Stromal cell of bone marrow (primary cell): ENCODE measurements at places on chromosomes 11 and 22.

GRCh38 chr11:118690553-118691304 lies 11.3 kb upstream of the TREH start:
- no peak for DNase-seq

GRCh38 chr22:35154937-35155387 lies 89.0 kb downstream of the ISX start:
- peak; percentile 26 for DNase-seq

GRCh38 chr11:42870480-42870879 lies 441.3 kb upstream of the API5 start:
- no peak for DNase-seq

GRCh38 chr11:62104816-62105653 lies 18.8 kb upstream of the INCENP start:
- peak; percentile 89 for DNase-seq

DNA sequence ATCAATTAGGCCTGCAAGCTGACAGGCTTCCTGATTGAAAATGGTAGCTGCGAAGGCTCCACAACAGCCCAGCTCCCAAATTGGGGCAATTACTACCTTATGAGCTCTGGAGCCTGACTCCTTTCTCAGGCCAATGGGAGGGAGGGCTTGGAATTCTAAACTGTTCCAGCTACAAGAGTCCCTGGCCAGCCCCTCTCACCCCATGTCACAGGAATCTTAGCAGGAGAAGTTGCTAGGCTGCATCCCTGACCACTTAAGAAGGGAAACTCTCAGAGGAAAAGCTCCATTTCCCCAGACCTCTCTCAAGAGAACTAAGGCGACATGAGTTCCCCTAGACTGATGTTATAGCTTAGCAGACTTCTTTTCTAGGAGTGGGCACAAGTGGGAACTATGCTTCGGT lies 4.9 kb downstream of the LRP4 start:
- DNase-seq: no peak

GRCh38 chr11:111302298-111302697 lies 4.0 kb downstream of the POU2AF3 start:
- DNase-seq: no peak

GRCh38 chr11:34631737-34632104 lies 10.8 kb downstream of the EHF start:
- no peak for DNase-seq

DNA sequence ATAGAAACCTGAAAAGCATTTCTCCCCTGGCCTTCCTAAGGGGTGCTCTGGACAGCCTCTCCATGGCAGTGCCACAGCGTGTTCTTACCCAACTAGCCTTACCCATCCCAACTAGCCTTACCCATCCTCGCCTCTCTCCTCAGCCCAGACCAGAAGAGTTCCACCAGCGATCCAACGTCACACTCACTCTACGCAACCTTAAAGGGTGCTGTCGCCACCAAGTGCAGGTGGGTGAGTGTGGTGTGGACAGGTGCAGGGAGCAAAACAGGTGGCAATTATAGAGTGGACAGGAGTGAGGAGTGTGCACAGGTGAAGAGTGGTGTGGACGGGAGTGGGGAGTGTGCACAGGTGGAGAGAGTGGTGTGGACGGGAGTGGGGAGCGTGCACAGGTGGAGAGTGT lies 17.8 kb downstream of the TMEM121B start:
- DNase-seq: no peak

- no peak for DNase-seq
Measured at GRCh38 chr22:43628250-43628649, 183.9 kb downstream of the EFCAB6 start.

GRCh38 chr22:31584804-31585160 lies 77.2 kb downstream of the PISD start:
- no peak for DNase-seq

- DNase-seq: no peak
Measured at GRCh38 chr22:36923131-36923788, 9.8 kb downstream of the CSF2RB start.

GRCh38 chr11:11141065-11141464 lies 212.0 kb downstream of the CSNK2A3 start:
- peak; percentile 9 for DNase-seq

DNA sequence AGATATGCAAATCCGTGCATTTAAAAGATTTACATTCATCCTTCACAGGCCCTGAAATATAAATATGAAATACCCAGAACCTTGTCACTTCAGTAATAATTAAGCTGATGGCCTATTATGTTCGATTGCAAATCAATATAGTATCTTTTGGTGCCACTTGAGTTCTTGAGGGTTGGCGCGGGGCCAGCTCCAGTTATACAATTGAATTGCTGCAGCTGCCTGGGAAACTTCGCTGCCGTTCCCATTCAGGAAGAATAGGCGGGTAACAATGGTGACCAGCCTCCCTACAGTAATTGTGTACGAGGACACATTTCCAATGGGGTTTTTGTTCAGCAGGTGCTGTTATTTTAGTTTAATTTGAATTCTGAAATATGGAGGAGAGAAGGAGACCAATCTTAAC lies 451.2 kb downstream of the INSC start:
- no peak for DNase-seq

GRCh38 chr22:35630387-35630793 lies 13.3 kb upstream of the MB start:
- no peak for DNase-seq

DNA sequence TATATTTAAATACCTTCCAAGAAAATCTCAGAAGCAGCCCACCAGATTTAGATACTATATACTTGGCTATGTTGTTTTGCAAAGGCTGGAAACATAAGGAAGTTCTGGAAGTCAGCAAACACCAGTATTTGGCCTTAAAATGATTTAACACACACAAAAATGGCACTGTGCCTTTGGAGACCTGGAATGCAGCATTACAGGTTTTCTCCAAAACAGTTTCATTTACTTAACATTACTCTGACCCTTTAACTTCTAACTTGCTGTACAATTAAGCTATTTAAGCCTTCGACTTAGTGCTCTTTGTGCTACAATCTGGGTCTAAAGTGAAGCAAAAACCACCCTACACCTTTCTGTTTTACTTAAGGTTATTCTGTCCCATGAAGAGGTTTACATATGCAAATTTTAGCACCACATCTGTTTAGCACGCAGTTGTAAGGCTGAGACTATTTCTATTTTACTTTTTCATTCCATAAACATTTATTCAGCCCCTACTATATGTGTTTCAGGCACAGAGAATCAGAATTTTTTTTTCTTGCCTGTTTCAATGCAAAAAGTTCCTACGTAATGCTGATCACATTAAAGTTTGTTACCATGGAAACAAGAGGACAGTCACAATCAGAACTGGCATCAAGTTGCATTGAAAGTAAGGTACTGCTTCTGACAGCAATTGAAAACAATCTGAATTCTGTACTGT lies 70.3 kb downstream of the MAML2 start:
- no peak for DNase-seq

- no peak for DNase-seq
Measured at GRCh38 chr22:46968359-46968740, 205.9 kb downstream of the TBC1D22A start.

DNA sequence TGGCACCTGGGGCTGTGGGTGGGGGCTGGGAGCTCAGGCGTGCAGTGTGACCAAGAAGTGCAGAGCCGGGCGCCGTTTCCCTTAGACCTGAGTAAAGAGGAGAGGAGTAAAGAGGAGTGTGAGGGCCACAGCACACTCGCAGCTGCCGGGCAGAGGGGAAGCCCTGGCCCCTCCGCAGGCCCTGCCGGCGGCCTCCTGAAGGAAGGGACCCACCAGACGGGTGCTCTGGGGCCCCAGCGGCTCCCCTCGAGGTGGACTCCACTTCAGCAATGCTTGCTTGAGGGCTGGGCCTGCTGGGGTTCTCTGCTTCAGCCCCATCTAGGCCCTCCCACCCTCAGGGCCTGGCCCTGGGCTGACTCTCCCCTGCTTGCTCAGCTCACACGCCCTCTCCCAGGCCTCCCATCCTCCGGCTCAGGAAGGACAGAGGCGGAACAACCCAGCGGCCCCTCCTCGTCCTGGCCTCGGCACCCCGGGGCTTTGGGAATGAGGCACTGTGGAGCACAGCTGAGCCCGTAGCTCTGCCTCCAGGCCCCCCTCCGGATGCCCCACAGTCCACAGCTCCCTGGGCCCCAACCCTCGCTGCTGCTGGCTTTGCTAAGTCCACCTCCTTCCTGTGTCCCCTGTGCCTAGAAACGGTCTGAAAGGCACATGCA lies 1198.7 kb downstream of the BRD1 start:
- DNase-seq: no peak
